ENCODE measurements at places on chromosomes 5 and 9.
A peak's percentile ranks its signal among the peaks of the same experiment; 100 is the strongest.

DNA sequence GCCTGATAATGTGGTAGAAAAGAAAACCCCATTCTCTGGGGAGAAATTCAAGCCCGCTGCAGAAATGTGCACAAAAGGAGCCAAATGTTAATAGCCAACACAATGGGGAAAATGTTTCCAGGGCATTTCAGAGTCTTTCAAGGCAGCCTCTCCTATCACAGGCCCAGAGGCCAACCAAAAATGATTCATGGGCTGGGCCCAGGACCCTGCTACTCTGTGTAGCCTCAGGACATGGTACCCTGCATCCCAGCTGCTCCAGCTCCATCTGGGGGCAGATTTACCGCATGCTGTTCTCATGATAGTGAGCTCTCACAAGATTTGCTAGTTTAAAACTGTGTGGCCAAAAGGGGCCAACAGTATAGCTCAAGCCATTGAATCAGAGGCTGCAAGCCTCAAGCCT lies 41.1 kb downstream of the RAPGEF6 start:
- no peak for DNase-seq

DNA sequence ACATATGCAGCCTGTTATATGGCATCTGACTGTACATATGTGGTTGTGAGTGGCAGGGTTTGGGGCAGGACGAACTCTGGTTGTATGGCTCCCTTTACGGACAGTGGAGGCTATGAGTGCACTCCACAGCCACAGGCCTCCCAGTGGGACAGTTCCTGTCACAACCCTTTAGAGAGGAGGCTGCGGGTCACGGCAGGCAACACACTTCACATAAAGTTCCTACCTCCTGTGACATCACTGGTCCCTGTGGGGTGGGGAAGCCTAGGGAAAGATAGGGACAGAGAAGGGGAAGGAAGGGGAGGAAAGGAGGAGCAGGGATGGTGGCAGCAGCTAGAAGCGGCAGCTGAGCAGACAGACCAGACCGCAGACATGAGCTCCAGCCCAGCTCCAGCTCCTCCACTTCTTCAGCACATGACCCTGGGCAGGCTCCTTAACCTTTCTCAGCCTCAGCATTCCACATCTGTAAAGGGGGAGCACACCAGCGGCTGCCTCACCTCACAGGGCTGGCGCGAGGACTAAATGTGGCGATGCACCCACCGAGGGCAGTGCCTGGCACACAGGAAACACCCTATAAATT lies 27.4 kb upstream of the CORO2A start:
- DNase-seq = no peak

- DNase-seq = no peak
These were observed 3.6 kb downstream of the ALDH1A1 start for GRCh38 chr9:72949244-72949582.

- no peak for DNase-seq
These were observed 1.7 kb downstream of the ABCA2 start for GRCh38 chr9:137026384-137026783.

- DNase-seq = peak; percentile 57
These were observed 134.4 kb downstream of the ERCC6L2 start for GRCh38 chr9:96009690-96010472.
